ENCODE measurements at places on chromosomes 4 and X.
A peak's percentile ranks its signal among the peaks of the same experiment; 100 is the strongest.

- no peak for DNase-seq
Observed at GRCh38 chrX:129833153-129833990, 10.3 kb downstream of the ZDHHC9 start.

GRCh38 chr4:15656038-15656470 lies 897 bp upstream of the FBXL5 start:
- DNase-seq: no peak

DNA sequence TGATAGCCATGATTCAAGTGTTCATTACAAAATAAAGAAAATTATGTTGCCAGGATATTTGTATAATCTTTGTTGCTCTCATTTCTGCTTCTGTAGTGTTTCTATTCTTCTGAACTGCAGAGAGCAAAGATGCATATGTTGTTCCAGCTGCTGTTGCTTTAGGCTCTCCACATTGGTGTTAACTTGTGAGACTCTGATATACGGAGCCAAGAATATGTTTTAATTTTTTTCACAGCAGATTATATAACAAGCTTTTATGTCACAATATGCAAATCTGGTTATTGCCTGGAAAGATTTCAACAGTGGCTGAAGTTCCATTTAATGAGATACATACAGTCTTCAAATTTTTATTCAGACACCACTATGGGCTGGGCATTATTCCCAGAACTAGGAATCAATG lies 655.0 kb downstream of the GRXCR1 start:
- DNase-seq: no peak

DNA sequence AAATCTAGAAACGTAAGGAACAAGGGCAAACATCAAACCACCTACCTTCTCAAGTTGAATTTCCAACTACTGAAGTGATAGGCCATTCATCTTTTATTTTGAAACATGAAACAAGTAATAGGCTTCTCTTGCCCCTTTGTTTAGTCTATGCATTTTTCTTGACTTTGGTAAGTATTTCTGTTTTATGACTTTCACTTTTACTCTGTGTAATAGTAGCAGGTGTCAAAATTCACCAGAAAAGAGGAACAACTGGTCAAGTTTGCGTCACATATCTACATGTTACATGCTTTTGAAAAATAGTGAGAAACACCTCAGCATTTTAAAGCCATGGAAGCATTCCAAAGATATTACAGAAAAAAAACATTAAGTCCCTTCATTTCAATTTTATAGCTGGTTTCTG lies 157.1 kb upstream of the FTHL17 start:
- no peak for DNase-seq

DNA sequence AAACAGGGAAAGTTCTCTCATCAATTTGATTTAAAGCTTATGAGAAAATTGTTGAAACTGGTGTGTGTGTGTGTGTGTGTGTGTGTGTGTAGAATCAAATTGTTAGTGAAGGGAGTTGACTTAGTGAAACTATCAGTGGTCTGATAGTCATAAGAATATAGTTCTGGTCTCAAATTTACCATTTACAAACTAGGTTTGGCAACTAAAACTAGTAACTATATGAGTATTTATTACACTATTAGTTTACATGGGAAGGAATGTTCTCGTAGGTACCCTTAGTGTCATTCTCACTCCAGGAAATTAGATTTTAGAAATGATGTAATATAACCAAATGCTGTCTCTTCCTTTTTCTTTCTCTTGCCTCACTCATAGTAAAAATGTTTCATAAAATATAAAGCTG lies 11.9 kb downstream of the SULT1E1 start:
- DNase-seq: no peak

DNA sequence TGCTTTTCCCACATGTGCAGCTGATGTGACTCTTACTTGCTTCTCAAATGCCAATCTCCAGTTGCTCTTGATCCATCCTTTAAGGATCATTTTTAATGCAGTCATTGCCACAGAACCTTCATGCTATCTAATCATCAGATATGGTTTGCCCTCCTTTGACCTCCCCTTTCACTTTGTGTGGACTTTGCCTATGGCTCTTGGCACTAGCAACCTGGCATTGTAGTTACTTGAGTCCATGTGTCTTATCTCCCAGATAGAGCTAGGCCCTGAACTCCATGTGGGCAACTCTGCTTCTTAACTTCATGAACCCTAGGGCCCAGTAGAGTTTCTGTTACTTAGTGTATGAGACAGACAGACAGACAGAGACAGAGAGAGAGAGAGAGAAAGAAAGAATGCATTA lies 41.6 kb downstream of the MTM1 start:
- no peak for DNase-seq

DNA sequence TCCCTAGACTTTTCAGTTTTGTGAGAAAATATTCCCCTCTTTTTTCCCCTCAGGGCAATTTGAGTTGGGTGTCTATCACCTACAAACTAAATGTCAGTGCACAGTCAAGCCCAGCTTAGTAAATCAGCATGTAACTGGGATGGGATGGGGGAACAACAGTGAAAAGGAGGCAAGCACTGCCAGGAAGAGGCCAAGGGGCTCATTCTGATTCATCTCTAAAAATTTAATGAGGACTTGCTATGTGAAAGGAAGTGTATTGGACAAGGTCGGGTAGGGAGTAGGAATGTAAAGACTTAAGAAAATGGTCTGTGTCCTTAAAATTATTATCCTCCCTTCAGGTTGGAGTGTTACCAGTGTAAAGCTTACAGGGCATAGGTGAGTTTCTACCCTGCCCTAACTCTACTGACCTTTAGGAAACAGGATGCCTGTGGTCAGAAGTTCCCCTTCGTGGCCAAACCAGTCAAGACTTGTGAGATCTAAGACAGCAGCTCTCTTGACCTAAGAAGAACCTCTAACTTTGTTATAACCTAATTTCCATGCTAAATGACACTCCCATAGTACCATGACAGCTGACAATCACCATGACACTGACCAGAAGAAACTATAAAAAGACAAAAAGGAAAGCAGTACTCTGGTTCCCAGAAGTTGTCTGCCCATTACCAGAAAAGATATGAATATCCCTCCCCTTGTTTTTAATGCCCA lies 194.4 kb upstream of the LDB2 start:
- DNase-seq: no peak

- DNase-seq: peak; percentile 91
Observed at GRCh38 chrX:152637649-152638442, at the start of gene GABRQ. TSS of gene GABRQ (plus strand) at chrX:152637895. CDS start at chrX:152638203, 308 bp downstream.

- no peak for DNase-seq
Observed at GRCh38 chr4:74423104-74423503, 21.8 kb upstream of the AREG start.

DNA sequence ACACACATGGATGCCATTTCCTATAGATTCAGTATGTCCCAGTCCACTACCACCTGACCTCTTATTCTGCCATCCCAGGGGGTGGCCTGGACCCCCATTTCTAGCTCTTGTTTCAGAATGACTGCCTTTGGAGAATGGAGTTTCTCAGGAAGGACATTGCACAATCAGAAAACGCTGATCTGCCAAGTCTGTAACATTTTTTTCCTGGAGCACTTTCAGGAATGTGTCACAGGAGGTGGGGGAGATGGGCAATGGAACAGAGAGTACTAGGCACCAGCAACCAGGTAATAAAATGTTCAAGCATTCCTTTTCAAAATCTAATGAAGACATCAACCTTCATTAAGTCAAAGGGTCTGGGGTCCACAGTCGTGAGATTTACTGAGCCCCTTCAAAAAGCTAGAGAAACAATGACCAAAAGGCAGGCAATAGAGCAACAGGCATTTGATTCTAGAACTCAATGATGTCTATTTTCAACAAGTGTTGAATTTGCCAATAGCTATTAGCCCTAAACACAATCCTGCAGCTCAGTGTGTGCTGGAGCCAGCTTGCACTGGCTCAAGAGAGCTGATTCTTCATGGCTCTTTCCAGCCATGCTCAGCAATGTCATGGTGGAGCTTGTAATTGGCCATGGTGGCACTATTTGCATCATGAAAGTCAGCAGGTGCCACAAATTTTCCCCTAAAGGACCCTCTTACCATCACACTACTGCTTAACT lies 87.1 kb downstream of the KDR start:
- no peak for DNase-seq

DNA sequence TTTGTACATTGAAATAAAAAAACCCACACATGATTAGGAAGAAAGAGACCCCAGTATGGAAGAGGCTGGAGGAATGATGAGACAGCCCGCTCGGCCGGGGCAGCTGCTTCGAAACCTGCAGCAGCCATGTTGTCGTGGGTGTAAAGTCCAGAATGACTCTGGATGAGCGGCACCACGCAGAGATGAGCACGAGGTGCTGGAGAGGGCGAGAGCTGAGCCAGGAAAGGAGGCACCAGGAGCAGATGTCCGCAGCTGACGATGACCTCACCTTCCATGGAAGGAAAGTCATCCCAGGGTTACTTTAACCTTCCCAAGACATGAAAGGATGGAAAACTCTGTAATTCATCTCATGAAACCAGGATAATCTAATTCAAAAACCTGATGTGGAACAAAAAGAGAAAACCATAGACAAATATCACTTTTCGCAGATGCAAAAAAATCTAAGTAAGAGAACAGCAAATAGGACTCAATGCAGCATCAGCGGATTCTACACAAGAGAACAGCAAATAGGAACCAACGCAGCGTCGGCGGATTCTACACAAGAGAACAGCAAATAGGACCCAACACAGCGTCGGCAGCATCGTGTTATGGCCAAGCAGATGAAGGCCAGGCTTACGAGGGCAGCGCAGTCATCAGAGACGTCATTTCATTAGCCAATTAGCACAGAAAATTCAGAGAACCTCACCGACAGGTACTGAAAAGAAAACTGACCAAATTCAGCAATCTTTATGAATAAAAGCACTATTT lies 25.9 kb upstream of the SPON2 start:
- no peak for DNase-seq

- no peak for DNase-seq
Observed at GRCh38 chrX:154083126-154083517, 14.4 kb downstream of the MECP2 start.

- no peak for DNase-seq
Observed at GRCh38 chr4:139767168-139767567, 101.5 kb downstream of the MGST2 start.

- DNase-seq: no peak
Observed at GRCh38 chrX:53435997-53436396, 1.8 kb upstream of the HSD17B10 start.

- no peak for DNase-seq
Observed at GRCh38 chrX:9362363-9362928, 102.4 kb upstream of the TBL1X start.

- no peak for DNase-seq
Observed at GRCh38 chr4:114386637-114387233, 211.9 kb upstream of the UGT8 start.

GRCh38 chrX:5236096-5236495 lies 992.6 kb downstream of the NLGN4X start:
- no peak for DNase-seq

DNA sequence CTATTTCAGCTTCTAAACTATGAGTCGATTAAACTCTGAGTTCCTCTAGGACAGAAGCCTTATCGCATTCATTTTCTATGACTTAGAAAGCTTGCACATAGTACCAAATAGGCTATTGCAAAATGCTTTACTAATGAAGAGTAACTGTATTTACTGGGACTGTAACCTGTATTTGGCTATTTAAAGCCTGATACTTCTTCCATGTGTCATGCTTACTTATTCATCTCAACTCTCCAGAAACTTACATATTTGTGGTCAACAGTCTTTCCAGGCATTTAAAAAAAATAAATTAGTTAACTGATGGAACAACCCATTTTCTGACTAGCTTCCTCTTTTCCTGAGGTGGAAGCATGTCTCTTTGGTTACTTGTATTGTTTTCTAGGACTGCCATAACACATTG lies 467.9 kb downstream of the PCDH11X start:
- DNase-seq: no peak

DNA sequence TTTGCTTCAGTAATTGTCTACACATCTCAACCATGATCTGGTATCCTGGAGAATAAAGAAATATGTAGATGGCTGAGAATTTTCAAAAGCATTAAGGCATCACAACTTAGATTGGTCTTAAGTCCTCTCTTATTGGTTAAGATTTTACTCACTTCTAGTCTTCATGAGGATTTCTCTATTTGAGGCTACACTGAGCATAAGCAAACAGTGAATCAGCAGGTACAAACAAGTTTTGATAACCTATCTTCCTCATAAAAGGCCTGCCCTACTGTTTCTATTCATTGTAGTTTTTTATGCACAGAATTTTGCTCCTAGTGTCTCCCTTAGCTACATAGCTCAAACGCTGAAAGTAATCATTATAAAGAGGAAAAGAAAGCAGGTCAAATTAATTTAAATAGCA lies 460.7 kb upstream of the RPS6KA3 start:
- no peak for DNase-seq

GRCh38 chrX:151776181-151776731 lies 41.7 kb downstream of the CNGA2 start:
- DNase-seq: no peak

DNA sequence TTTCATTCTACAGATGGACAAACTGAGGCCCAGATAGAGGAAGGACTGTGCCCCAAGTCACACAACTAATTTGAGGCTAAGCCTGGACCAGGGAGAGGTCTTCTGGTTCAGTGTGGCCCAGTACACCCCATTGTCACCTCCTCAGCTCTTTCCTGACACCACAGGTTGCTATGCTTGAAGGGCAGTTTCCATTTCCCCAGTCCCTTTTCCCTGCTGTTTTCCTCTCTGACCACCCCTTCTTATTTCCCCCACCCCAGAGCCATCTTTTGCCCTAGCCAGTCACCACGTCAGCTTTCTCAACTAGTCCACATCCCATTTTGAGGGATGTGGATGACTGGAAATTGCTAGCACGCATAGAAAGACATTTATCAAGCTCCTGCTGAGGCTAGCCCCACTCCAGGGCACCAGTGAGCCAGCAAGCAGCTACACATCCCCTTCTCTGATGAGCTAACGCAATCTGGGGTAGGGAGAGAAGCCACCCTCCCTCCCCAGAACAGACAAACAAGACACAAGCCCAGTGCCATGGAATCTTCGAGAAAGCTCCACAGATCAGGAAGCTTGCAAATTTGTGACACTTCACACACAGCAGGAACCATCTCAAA lies 1.3 kb downstream of the GABRE start:
- DNase-seq: no peak

DNA sequence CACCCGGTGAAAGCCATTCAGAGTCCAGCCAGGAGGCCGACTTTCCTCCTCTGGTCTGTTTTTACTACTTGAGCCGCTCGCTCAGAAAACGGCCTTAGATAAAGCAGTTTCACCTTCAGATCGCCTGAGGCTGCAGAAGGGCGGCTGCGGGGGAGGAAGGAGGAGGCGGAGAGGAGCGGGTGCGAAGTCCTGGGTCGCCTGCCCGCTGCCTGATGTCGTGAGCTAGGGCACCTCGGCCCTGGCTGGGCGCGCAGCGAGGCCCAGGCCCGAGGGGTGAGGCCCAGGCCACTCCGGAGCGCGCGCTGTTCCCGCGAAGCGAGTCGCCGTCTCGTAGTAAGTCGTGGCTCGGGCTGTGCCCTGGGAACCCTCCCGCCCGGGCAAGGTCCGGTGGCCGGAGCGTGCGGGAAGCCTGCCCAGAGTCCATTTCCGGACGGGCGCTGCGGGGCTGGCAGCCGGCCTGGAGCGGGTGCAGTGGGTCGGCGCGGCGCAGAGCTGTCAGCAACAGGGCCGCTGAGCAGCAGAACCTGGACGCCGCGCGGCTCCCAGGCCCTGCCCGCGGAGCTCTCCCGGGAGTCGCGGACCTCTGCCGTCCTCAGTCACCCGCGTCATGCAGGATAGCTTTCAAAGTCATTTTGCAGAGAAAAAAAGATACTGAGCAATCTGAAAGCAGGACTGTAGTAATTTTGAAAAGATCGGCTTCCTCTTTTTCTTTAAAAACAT lies 18.6 kb downstream of the TRIM2 start:
- DNase-seq: no peak

GRCh38 chr4:149296503-149296902 lies 519.1 kb downstream of the IQCM start:
- no peak for DNase-seq
